ENCODE measurements at places on chromosomes 1 and 21. TPM values are rescaled to one million over a fixed set of nuclear protein-coding genes. Genes with fewer than 3 reads are reported as not detected.

Gene HSPA13
- total RNA-seq = 29.5 TPM

Gene GCSAML
- total RNA-seq = 0.09 TPM

DNA sequence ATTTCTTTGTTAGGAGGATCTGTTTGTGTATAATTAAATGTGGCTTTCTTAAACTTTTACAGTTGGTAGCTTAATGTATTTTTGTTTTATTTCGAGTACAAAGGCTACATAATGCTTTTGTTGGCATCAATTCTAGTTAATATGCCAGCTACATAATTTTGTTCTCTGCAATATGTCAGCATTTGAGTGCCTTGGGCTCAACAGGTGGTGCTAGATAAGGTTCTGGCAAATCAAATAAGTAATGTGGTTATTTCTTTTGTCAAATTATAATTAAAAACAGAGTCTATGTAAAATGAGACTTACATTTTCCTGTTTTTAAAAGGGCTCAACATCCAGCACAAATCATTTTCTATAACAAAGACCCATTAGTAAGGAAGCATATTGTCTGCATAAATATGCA lies 410.6 kb upstream of the NR5A2 start:
- no peak overlapping the region for H3K4me3 ChIP-seq
- H3K36me3 ChIP-seq = no peaks in the 10 kb centered on the region
- no peaks in the 10 kb centered on the region for H3K4me1 ChIP-seq
- peaks cover 2% of the 10 kb centered on the region for H3K27me3 ChIP-seq
- DNase-seq = no peak
- no peak overlapping the region for H3K27ac ChIP-seq

- H3K27ac ChIP-seq = peak overlapping the region; percentile 44
- no peaks in the 10 kb centered on the region for H3K27me3 ChIP-seq
- H3K4me3 ChIP-seq = peak overlapping the region; percentile 78
- peaks cover 31% of the 10 kb centered on the region for H3K4me1 ChIP-seq
- peak; percentile 27 for DNase-seq
These were observed 690 bp downstream of the C1orf216 start for GRCh38 chr1:35717911-35718476.

DNA sequence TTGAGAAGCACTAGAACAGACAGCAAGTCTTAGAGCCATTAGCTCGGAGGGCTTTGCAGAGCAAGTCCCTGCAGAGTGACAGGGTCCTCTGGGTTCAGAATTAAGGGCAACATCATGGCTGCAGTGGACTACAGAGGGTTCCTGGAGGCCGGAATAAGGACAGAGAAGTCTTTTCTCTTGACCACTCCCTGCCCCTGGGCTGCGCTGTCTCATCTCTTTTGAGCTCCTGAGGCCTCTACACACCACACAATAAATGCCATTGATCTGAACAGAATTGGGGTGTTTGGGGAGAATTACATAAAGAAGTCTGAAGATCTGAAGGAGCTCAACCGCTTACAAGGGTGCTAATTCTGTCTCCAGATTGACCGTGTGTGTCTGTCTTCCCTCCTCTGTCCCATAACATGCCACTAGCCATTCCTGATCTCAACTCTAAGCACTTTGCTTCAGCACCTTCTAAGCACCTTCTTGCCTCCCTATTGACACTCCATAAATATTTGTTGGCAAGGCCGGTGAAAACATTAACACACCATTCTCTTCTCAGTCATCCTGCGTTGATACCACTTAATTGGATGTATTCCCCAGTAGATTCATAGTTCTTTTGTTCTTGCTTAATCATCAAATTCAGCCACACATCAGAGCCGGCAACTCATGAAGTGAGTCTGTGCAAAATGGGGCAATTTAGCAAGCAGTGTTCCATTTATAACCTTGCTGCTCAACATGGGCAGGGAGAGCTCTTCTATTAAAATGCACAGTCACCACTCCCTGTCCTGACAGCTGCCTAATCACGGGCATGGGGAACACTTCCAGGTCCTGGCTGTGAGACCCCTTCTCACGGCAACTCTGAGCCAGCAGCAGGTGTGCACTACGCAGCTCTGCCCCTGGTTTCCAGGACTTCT lies 49.7 kb downstream of the NMNAT2 start:
- no peaks in the 10 kb centered on the region for H3K4me1 ChIP-seq
- no peak overlapping the region for H3K4me3 ChIP-seq
- DNase-seq = no peak
- peaks cover 11% of the 10 kb centered on the region for H3K27me3 ChIP-seq
- no peaks in the 10 kb centered on the region for H3K36me3 ChIP-seq

DNA sequence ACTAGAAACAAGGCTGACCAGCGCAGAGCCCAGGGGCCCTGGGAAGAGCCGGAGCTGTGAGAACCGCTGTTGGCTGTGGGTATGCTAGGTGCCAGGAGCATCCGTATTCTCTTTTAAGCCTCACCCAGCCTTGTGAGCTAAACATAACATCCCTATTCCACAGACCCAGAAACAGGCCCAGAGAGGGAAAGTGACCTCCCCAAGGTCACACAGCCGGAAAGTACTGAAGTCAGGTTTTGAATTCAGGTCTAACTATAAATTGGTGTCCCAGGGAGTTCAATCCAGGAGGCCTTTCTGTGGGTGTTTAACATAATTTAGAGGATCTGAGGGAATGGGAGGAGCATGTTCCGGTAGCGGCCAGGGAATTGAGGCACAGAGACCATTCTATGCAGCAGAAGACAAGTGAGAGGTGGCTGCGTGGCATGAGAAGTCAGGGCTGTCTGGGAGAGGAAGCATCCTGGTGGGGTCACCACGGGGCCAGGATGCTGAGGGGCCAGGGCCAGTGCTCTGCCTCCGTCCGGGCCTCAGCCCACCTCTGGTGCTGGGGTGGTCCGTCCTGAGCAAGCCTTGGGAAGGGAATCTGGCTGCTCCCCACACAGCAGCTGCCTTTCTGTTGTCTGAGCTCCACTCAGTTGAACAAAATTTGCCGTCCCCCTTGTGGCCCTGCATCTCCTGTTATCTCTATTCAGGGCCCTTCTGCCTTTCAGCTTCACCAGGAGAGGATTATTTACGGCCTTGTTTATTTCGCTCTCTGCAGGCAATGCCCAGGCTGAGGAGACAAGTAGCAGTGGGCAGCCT lies 338.8 kb upstream of the VAMP3 start:
- H3K27me3 ChIP-seq = no peaks in the 10 kb centered on the region
- H3K27ac ChIP-seq = no peak overlapping the region
- no peak overlapping the region for H3K4me3 ChIP-seq

- no peaks in the 10 kb centered on the region for H3K27me3 ChIP-seq
- peaks cover 8% of the 10 kb centered on the region for H3K4me1 ChIP-seq
- no peak overlapping the region for H3K4me3 ChIP-seq
- H3K27ac ChIP-seq = no peak overlapping the region
These were observed 5.6 kb upstream of the CTPS1 start for GRCh38 chr1:40973912-40974311.

Gene TNNI3K
- total RNA-seq = 0.59 TPM

DNA sequence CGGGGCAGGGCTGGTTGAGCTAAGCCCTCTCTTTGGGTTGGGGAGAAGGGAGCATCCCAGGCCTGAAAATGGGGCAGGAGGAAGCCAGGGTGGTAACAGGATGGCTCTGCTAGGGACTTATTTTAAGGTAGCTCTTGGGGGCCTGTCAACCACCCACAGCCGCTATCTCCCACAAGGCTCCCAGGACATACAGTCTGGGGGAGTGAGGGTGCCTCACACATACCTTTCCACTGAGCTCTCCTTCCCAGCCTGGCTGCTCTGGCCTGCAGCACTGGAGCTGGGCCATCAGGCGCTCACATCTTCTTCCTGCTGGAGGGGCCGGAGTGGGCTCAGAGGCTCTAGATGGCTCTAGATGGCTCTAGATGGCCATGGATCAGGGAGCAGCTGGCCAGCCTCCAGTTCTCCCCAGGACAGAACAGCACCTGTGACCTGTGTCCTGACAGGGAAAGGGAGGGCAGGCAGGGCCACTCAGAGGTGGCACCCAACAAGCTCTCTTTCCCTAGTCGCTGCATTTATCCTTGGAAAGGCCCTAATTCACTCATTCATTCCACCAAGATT lies 11.0 kb upstream of the NPPB start:
- no peak overlapping the region for H3K27ac ChIP-seq
- H3K4me1 ChIP-seq = no peaks in the 10 kb centered on the region
- no peak overlapping the region for H3K4me3 ChIP-seq

Gene MTHFR
- 11.2 TPM for total RNA-seq

DNA sequence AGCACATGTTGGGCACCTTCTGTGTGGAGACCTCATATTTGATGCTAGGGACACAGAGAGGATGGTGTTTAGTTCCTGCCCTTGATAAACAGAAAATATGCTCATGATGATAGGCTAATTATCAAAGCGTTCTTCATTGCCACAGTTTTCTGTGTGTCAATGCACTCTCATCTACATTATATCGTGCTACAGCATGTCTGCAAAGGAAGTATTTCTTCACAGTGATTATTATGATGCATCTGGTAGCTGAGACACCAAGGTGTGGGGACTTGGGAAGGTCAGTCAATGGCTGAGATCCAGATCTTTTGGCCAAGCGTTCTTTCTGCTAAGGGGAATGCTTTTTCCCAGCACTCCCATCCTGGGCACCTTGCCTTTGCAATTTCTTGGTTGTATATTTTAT lies 321.2 kb downstream of the PBX1 start:
- no peaks in the 10 kb centered on the region for H3K27me3 ChIP-seq
- H3K4me3 ChIP-seq = no peak overlapping the region
- H3K4me1 ChIP-seq = no peaks in the 10 kb centered on the region
- no peak for DNase-seq
- H3K27ac ChIP-seq = no peak overlapping the region

DNA sequence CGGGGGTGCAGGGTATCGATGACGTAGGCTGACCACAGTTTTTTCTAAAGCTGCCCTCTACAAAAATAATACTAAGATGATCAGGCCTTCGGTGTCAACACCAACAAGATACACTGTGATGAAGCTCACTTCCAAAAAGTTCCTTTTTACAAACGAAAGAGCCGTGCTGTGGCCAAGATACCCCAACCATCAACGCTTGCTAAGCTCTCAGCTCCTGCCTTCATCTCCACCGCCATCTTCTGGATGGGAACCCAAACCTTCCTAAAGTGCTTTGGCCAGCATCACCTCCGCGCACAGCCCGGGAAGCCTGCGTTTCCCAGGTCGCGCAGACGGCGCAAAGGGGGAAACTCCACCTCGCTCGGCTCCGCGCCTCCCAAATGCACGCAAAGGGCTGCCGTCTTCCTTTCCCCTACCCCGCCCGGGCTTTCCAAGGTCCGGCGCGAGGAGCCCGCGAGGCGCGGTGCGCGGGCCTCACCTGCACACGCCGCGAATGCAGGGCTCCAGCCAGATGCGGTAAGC lies 541 bp downstream of the USP48 start:
- peak overlapping the region; percentile 87 for H3K4me3 ChIP-seq
- peak; percentile 73 for DNase-seq
- peak overlapping the region; percentile 100 for H3K27ac ChIP-seq
- no peaks in the 10 kb centered on the region for H3K27me3 ChIP-seq

DNA sequence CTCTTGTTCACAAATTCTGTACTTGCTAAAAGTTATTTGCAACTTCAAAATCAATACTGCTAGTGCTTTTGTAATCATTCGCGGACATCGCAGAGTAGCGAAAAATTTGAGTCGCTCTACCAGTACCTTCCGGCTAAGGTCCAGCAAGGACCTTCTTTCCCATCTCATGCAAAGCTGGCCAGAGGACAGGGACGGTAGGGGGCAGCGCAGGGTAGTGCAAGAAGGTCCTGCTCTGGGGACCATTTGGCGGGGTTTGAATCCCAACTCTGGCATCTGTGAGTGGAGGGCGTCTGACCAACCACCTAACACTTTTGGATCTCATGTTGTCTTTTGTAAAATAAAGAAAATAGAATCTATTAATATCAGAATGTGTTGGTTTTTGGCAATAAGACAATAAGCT lies 258.3 kb downstream of the SPATA17 start:
- no peaks in the 10 kb centered on the region for H3K4me1 ChIP-seq
- no peaks in the 10 kb centered on the region for H3K27me3 ChIP-seq
- peak; percentile 6 for DNase-seq
- H3K27ac ChIP-seq = no peak overlapping the region

Gene CFAP74
- total RNA-seq = not detected

Gene VAV3
- 1.9 TPM for total RNA-seq

GRCh38 chr21:34644825-34645224 lies 24.0 kb upstream of the CLIC6 start:
- H3K4me3 ChIP-seq = no peak overlapping the region
- H3K4me1 ChIP-seq = peaks cover 16% of the 10 kb centered on the region
- no peak for DNase-seq
- peaks cover 5% of the 10 kb centered on the region for H3K27me3 ChIP-seq

Gene CA14
- total RNA-seq = not detected

GRCh38 chr21:35096959-35097358 lies 47.9 kb upstream of the RUNX1 start:
- DNase-seq = peak; percentile 30
- peaks cover 4% of the 10 kb centered on the region for H3K36me3 ChIP-seq
- no peaks in the 10 kb centered on the region for H3K27me3 ChIP-seq
- H3K27ac ChIP-seq = peak overlapping the region; percentile 86
- H3K4me3 ChIP-seq = no peak overlapping the region

- no peak for DNase-seq
- no peak overlapping the region for H3K27ac ChIP-seq
- peaks cover 6% of the 10 kb centered on the region for H3K36me3 ChIP-seq
- H3K27me3 ChIP-seq = peaks cover 7% of the 10 kb centered on the region
- H3K4me1 ChIP-seq = peaks cover 30% of the 10 kb centered on the region
These were observed 1.2 kb upstream of the RWDD3 start for GRCh38 chr1:95232646-95233318.

DNA sequence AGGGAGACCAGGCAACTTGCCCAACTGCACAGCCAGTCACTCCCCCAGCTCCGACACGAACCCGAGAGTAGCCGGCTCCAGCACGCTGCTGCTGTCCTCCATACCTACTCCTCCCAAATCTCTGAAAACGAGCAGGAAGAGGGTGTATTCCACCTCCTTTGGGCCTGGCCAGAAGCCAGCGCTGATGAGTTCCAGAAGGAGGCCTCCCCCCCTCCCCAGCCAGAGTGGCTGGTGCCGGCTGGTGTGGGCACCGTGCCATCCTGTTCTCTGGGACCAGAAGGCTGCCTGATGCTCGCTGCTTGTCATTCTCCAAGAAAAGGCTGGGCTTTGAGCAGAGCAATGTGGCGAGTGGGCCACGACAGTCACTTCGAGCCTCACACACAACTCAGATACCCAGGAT lies 22.2 kb downstream of the KCNN3 start:
- peaks cover 5% of the 10 kb centered on the region for H3K27me3 ChIP-seq
- DNase-seq = no peak
- H3K36me3 ChIP-seq = no peaks in the 10 kb centered on the region
- no peak overlapping the region for H3K27ac ChIP-seq
- no peak overlapping the region for H3K4me3 ChIP-seq

- H3K4me3 ChIP-seq = no peak overlapping the region
- DNase-seq = no peak
- H3K36me3 ChIP-seq = peaks cover 40% of the 10 kb centered on the region
- H3K27ac ChIP-seq = no peak overlapping the region
These were observed 43.7 kb downstream of the SRSF11 start for GRCh38 chr1:70264839-70265238.

DNA sequence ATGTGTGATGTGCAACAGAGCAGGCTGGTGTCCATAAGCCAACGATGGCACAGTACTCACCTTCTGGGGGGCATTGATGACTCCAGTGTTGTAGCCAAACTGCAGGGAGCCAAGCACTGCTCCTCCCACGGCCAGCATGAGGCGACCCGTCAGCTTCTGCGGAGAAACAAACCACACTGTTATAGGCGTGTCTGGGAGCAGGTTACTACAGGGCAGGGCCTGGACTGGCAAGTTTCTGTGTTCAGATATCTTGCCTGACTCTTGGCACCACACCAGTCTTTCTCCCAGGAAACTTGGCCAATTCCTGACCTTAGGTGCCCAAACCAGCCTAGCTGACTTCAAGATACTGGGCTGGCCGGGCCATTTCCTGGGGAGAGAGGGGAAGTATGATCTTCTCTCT lies 15.5 kb downstream of the SLC2A1 start:
- H3K4me3 ChIP-seq = no peak overlapping the region
- H3K27me3 ChIP-seq = no peaks in the 10 kb centered on the region
- H3K36me3 ChIP-seq = peaks cover 76% of the 10 kb centered on the region
- peak overlapping the region; percentile 12 for H3K27ac ChIP-seq
- DNase-seq = no peak
